ENCODE measurements at places on chromosomes 6 and 20.
A peak's percentile ranks its signal among the peaks of the same experiment; 100 is the strongest.

- DNase-seq: peak; percentile 87
Measured at GRCh38 chr20:46568570-46569129, 18.2 kb upstream of the OCSTAMP start.

- no peak for DNase-seq
Measured at GRCh38 chr6:88890394-88890793, 73.0 kb downstream of the RNGTT start.

- DNase-seq: no peak
Measured at GRCh38 chr6:39642270-39642669, 82.9 kb downstream of the KIF6 start.

- no peak for DNase-seq
Measured at GRCh38 chr6:12534069-12534853, 182.3 kb upstream of the PHACTR1 start.

DNA sequence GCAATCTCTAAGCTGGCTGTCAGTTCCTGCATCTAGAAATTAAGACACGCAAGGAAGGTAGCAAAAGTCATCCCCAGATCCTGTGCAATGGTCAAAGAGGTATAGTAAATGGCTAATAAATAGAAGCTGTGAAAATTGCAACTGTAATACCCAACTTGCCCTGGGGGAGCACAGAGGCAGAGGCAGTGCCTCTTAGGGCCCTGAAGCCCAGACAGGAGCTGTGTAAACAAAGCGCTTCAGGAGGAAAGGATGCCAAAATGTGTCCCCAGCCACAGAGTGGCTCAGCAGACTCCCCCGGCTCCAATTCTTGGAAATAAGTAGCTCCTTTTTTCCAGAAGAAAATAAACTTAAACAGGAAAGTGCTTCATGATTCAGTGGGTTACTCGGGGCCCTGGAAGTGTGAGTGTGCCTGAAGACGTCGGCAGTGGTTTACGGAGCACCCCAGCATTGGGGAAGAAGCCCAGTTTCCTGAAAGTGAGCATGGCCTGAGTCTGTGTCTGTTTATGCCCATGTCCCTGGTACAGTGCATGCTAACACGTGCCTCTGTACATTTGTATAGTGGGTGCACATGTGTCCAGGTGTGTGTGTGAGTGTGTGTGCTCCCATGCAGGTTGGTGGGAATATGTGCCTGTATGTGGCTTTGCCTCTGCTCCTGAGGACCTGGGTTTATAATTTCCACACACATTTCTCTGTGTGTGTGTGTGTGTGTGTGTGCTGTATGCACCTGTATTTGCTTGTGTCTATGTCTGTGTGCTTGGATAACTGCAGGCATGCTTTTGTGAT lies 246.7 kb downstream of the MAFB start:
- DNase-seq: no peak
